ENCODE measurements at places on chromosomes 7 and 10. TPM values are rescaled to one million over a fixed set of nuclear protein-coding genes. Genes with fewer than 3 reads are reported as not detected.

Gene ABCB4
- 2.3 TPM for total RNA-seq

- DNase-seq: no peak
These were observed 2.0 kb downstream of the GRIFIN start for GRCh38 chr7:2474224-2474623.

Gene GNAT3
- not detected for total RNA-seq

GRCh38 chr7:155455132-155455693 is 2.7 kb upstream of the EN2 start:
- no peak for DNase-seq

GRCh38 chr7:36299823-36300341 is 89.8 kb upstream of the ANLN start:
- DNase-seq: no peak

Gene CHN2
- total RNA-seq: 2.2 TPM

Gene DDX21
- total RNA-seq: 55.5 TPM

- DNase-seq: no peak
These were observed 47.0 kb downstream of the PTN start for GRCh38 chr7:137296576-137296975.

Gene GIMAP2
- 238 TPM for total RNA-seq

GRCh38 chr10:100350914-100351485 is 4.0 kb downstream of the SCD start:
- DNase-seq: no peak

Gene PAOX
- 11.3 TPM for total RNA-seq

GRCh38 chr10:22931948-22932347 is 4.1 kb downstream of the ARMC3 start:
- no peak for DNase-seq

GRCh38 chr10:6969659-6970058 is 389.6 kb upstream of the PRKCQ start:
- no peak for DNase-seq

GRCh38 chr10:3729397-3729976 is 55.5 kb downstream of the KLF6 start:
- DNase-seq: no peak

DNA sequence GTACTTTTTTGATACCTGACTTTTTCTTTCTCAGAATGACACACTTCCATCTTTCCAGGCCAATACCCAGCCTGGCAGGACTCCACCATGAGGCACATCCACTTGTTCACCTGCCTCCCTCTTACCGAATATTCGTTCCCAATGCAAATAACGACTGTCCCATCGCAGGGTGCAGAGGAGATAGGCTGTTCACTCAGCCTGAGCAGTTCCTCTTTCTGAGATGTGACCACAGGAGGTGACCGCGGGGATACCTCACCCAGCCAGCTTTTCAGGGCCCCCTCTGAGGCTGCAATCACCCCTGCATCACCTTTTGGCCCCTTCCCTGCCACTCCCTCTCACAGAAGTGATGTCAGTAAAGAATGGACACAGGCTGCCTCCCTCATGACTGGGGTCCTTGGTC is 28.3 kb downstream of the PTPRN2 start:
- DNase-seq: no peak

GRCh38 chr7:98828368-98828767 is 41.4 kb downstream of the TMEM130 start:
- no peak for DNase-seq

Gene TEX47
- total RNA-seq: not detected

GRCh38 chr10:24617771-24618396 is 105.8 kb downstream of the ARHGAP21 start:
- peak; percentile 48 for DNase-seq

Gene EN2
- not detected for total RNA-seq

Gene GBX1
- not detected for total RNA-seq

Gene EPO
- not detected for total RNA-seq

DNA sequence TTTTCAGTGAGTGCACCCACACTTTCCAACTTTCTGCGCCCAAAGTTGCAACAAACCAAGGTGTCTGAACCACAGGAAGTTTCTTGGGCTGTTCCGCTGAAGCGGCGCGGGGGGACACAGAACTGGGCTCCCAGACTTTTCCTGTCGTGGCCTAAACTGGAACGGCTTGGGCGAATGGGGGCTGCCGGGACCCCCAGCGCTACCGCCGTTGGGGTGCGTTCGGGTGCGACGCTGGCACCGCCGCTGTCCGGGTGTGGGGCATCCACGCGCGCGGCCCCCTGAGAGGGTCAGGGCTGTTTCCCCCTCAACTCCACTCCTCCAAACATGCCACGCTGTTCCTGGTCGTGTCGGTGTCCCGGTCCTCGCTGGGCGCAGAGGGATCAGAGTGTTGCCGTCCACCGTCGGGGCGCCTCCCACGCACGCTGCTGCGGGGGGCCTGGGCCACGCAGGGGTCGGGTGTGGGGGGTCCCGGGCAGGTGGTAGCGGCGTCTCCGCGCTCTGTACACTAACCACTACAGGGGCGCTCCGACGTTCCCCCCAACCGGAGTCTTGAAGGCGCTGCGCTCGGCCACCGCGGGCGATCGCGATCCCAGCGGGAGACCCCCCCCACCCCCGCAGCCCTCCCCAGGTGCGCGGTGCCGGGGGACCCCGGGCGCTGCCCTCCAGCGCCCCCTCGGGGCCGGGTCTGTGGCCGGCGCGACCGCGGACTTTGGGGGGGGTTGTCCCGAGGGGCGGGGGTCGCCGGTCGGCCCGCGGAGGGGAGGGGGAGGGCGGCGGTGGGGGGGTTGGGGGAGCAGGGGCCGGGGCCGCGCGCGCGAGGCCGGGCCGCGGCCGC is 2.2 kb upstream of the CUX1 start:
- DNase-seq: peak; percentile 75

Gene KCNIP2
- total RNA-seq: 2.5 TPM

GRCh38 chr7:95490231-95490762 is 4.6 kb downstream of the ASB4 start:
- no peak for DNase-seq

Gene PTPRZ1
- total RNA-seq: not detected

GRCh38 chr7:47455872-47456185 is 126.1 kb downstream of the TNS3 start:
- no peak for DNase-seq

Gene AKR1B1
- total RNA-seq: 130 TPM

DNA sequence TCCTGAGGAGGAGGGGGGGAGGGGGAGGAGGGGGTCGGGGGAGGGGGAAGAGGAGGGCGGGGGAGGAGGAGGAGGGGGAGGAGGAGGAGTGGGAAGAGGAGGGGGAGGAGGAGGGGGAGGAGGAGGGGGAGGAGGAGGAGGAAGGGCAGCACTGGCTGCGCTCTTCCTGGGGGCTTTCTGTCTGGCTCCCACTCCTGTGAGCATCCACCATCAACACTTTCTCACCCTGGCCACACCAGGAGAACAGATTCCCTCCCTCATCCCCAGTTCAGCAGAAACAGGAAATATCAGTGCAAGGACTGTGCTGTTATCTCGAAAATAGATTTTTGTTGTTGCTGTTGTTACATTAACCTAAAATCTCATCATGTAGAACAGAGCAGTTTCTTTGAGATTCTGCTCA is 530.5 kb downstream of the ACTR3B start:
- no peak for DNase-seq

All from naive thymus-derived CD8-positive, alpha-beta T cell (primary cell).